Kidney (tissue), 22 donors: ENCODE measurements at places on chromosomes 7 and 10. TPM values are rescaled to one million over a fixed set of nuclear protein-coding genes. Genes with fewer than 3 reads are reported as not detected.

- DNase-seq = no peak
Measured at GRCh38 chr7:54111814-54112511, 430.2 kb upstream of the VSTM2A start.

DNA sequence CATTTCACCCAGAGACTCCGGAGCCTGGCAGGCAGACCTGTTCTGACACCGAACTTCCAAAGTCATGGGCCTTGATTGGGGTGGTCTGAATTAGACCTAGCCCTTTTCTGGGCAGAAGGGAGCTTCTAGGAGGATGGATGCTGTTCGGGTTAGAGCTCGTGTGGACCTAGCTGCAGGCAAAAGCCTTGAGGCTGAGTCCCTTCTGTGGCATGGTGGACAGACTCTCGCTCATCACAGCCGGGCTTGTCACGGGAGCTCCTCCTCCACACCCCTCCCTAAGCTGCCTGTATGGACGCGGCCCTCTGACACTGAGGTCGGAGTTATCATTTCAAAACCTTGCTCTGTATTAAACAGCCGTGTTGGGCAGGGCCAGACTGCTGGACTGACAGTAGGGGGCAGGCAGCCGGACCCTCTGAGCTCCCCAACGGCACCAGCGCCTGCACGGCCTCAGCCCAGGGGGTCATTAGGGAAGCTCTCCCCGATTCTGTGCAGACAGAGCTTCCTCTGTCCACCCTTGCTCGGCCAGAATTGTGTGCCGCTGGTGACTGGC is 2.2 kb downstream of the IRF5 start:
- DNase-seq = no peak

DNA sequence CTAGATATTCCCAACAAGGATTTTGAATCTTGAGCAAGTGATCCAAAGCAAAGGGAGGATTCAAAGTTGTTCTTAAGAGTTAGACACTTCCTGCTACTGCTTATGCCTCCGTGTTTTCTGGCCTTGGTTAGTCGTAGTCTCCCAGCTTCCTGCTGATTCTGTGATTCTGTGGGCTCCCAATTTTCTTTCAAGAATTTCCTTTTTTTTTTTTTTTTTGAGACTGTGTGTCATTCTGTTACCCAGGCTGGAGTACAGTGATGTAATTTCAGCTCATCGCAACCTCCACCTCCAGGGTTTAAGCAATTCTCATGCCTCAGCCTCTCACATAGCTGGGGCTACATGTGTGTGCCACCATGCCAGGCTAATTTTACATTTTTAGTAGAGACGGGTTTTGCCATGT is 4.4 kb upstream of the ITGB8 start:
- no peak for DNase-seq

ZNF804B gene
- total RNA-seq = 0.19 TPM

- DNase-seq = no peak
Measured at GRCh38 chr7:74149603-74150002, 24.6 kb upstream of the EIF4H start.

- DNase-seq = no peak
Measured at GRCh38 chr10:89741126-89741762, 39.9 kb downstream of the KIF20B start.

- DNase-seq = no peak
Measured at GRCh38 chr10:7435674-7436073, 24.8 kb upstream of the SFMBT2 start.

PRTFDC1 gene
- 3.8 TPM for total RNA-seq

- DNase-seq = peak; percentile 93
Measured at GRCh38 chr10:132518572-132519381, 18.8 kb upstream of the INPP5A start.

GRCh38 chr7:112411186-112411795 is 39.0 kb upstream of the IFRD1 start:
- no peak for DNase-seq

DNA sequence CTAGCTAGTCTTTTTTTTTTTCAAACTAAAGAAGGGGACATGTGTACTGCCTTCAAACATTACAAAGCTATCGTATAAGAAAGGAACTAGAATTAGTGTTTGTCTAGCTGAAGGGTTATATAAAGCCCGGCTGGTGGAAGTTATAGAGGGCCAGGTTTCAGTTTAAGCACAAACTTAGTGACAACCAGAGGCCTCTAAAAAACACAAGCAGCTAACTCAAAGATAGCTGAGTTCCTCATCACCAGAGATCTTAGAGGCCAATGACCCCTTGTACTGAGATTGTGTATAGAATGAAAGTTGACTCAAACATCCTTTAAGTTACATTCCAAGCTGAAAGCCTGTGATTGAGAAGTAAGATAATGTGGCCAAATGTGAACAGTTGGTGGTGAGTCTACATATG is 28.1 kb upstream of the SGMS1 start:
- DNase-seq = no peak

- DNase-seq = no peak
Measured at GRCh38 chr10:118698421-118698820, 56.3 kb downstream of the CACUL1 start.

ECD gene
- 27.5 TPM for total RNA-seq

GRCh38 chr7:7944619-7945282 is 23.8 kb upstream of the GLCCI1 start:
- DNase-seq = peak; percentile 46

TIAL1 gene
- 88.8 TPM for total RNA-seq

DNA sequence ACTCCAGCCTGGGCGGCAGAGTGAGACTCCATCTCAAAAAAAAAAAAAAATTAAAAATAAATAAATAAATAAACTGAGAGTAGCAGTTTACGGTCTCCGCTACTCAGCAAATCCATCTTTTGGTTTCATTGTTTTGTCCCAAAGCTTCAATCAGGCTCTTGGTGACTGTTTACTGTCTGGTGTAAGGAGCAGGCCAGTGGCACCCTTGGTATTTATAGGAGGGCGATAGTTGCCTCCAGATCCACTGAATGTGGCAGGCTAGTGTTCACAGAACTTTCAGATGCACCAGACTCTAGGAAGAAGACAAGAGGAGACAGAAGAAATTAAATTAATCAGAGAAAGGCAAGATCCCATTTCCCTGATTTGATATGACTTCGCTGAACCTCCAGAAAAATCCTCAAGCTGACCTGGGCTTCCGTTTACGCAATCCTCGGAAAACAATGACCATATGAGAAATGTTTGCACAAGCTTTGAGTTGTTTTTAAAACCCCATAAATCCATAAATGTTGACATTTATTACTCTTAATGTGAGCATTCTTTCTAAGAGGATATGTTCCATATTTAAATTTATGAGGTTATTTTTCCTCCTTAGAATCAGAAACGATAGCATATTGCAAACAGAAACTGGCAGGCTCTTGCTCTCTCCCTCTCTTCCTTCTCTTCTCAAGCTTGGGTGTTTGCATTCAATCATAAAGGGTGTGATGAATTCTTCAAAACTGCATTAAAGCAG is 7.1 kb upstream of the MUC3A start:
- peak; percentile 77 for DNase-seq

DNA sequence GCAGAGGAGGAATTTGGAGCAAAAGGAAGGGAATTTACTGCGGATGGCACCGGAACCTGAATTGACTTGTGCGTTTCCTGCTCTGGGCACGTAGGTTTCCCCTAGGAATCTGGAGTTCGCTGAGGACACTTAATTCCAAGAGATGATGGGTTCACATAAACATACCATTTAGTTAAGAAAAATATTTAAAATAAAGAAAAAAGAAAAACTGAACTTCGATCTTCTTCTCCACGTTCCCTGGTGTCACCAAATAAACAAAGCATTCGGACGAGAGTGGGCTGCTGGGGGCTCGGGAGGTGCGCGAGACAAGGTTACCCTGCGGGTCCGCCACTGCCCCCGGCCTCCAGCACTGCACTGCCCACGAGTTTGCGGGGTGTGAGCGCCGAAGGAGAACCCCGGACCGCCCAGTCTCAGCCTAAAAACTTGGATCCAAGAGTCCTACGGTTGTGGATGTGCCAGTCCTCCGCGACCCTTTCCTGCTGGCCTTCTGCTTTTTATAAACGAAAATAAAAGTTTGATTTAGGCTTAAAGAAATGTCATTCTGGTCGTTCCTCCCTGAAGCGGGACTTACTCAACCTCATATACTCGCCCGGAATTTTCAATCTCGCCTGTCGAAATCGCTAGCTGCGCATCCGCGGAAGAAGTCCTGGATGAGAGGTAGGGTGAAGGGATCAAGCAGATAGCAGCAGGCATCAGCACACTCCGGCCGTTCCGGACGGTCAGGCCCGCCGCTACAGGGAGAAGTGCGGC is 30.3 kb downstream of the SKIDA1 start:
- peak; percentile 79 for DNase-seq

AKR1C8 gene
- 0.66 TPM for total RNA-seq

- peak; percentile 84 for DNase-seq
Measured at GRCh38 chr10:52779541-52780390, 7.2 kb upstream of the MBL2 start.

LRRC4 gene
- 1.6 TPM for total RNA-seq

DNA sequence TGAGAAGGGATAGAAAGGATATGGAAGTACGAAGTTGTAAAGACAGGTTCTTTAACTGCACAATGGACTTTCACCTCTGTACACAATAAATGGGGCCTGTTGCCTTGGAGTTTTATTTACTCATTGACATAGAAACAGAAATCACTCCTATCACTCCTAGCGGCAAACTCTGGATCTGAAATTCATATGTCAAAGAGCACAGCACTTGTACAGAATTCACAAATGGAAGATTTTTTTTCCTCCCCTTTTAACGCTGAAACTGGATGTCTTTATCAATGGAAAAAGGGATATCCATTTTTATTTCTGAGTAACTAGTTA is 18.2 kb downstream of the NT5C3A start:
- peak; percentile 53 for DNase-seq

DNA sequence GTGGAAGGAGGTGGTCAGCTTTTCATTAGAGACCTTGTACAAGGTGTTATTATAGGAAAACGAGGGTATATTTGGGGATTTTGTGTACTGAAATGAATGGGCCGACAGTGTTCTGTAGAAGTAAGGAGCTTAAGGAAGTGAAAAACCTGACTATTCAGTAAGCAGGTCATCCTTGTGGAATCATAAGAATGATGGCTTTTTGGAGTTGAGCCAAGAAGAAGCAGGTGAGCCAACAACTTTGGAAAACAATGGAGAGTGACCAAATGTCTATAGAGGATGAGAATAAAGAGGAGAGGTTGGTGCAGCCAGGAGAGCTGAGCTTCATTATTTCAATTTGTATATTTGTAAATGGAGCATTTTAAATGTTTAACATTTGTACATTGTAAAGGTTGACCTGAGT is 595.7 kb downstream of the CCSER2 start:
- no peak for DNase-seq

- DNase-seq = no peak
Measured at GRCh38 chr7:151551820-151552219, 32.1 kb upstream of the RHEB start.

DNA sequence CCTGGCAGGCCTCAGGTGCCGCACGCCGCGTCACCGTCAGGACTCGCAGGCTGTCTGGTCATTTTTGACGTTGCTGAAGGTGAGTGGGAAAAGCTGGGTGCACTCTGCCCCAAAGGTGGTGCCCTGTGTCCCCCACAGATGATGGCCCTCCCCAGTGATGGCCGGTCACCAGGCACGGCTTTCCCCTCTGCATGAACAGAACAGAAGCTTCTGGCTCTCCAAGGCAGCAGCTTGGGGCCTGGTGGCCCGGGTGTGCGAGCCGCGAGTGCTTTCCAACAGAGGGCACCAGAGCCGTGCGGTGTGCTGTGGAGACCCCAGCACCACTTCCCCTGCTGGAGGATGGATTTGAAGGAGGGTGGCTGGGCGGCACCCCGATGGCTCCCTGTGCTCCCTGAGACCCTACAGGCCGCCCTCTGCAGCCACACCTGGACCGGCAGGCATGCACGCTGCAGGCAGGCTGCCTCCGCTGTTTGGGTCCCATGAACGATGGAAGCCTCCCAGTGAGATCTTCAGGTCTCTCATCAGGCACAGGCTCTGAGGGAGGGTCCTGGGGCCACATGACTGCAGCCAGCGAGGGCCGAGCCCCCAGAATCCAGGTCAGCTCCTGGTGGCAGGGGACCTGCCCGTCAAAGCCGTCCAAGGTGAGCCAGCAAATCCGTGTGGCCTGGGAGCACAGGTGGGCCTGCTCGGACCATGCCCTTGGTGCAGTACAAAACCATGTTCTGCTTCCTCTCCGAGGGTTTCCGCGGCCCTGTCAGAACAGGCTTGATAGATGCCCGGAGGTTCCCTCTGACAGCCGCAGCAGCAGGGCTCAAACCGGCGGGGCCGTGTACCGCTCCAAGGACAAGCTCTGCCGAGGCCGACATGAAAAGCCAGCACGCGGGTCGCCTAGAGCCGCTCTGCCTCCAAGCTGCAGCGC is 195.4 kb downstream of the EBF3 start:
- DNase-seq = no peak

- DNase-seq = no peak
Measured at GRCh38 chr10:96587264-96588059, 650 bp upstream of the TM9SF3 start.

GNAT3 gene
- not detected for total RNA-seq

ELN gene
- 44.8 TPM for total RNA-seq

DNA sequence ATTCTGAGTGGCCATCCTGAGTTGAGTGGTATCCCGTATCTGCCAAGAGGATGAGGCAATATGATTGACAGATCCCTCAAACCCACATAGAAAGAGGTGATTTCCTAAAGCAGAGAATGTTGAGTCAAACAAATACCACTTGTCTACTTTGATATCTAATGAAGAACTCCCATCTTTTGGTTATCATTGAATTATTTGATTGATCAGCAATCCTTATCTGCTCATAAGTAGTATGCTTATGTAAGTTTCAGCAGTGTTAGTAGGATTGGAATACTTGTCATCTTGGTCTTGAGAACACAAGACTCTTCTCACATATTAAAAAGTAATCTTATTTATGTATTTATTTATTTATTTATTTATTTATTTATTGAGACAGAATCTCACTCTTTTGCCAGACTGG is 147.3 kb downstream of the DPY19L1 start:
- DNase-seq = no peak

RPP30 gene
- 26.5 TPM for total RNA-seq

GRCh38 chr7:31699050-31699449 is 12.0 kb downstream of the PPP1R17 start:
- DNase-seq = no peak

- peak; percentile 87 for DNase-seq
Measured at GRCh38 chr10:48523212-48523819, 81.6 kb downstream of the ARHGAP22 start.

PROSER2 gene
- total RNA-seq = 48.2 TPM

DNA sequence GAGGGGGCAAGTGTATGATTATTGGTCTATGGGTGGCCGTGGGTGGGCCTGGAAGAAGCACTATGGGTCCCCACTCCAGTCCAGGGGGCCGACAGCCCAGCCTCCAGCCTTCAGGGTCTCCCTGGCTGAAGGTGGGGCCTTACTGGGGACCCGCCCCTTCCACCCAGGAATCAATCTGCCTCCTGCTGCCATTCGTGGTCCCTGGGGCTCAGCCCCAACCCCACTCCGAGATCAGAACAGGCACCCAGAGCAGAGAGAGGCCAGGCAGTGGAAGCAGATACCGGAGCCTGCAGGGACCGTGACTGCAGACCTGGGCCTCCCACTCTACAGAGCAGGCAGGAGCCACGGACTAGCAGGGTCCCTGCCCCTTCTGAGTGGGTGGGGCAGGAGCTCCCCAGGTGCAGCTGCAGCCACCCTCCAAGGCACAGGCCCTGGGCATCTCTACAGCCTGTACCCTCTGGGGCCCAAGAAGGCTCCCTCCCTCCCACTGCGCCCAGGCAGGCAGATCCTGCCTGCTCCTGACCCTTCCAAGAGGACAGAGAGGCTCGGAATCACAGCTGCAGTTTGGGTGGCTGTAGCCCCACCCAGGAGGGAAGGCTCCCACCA is 13.6 kb upstream of the FOXL3 start:
- DNase-seq = no peak

GLI3 gene
- total RNA-seq = 11.1 TPM
